ENCODE measurements at places on chromosomes 1 and 21.

DNA sequence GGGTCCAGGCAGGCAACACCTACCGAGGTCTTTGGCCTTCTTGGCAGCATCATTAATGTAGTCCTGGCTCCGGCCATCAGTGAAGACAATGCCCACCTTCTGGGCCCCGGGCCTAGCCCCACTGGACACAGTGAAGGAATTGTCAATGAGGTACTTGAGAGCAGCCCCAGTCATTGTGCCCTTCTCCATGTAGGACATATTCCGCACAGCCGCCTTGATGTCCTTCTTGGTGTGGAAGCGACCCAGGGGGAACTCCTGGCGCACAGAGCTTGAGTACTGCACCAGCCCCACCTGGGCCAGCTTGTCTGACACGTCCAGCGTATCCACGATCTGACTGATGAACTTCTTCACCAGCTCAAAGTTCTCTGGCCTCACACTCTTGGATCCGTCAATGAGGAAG lies 7.5 kb downstream of the MATN1 start:
- DNase-seq: no peak

- no peak for DNase-seq
These were observed 57.3 kb downstream of the MRPL37 start for GRCh38 chr1:54257346-54257620.

GRCh38 chr1:85351202-85351828 lies 74.9 kb upstream of the BCL10 start:
- no peak for DNase-seq

- no peak for DNase-seq
These were observed 650.7 kb downstream of the KIF26B start for GRCh38 chr1:245805532-245805931.

GRCh38 chr21:25409978-25410377 lies 197.3 kb downstream of the MRPL39 start:
- DNase-seq: no peak

GRCh38 chr21:15539376-15539775 lies 190.4 kb upstream of the USP25 start:
- peak; percentile 20 for DNase-seq

- DNase-seq: no peak
These were observed 4.1 kb upstream of the DNMT3L start for GRCh38 chr21:44265734-44266270.

GRCh38 chr1:154456631-154457030 lies 45.4 kb upstream of the TDRD10 start:
- DNase-seq: no peak

GRCh38 chr1:235910357-235911299 lies 43.9 kb upstream of the LYST start:
- DNase-seq: no peak

- no peak for DNase-seq
These were observed 9.8 kb downstream of the OVGP1 start for GRCh38 chr1:111417755-111418154.

DNA sequence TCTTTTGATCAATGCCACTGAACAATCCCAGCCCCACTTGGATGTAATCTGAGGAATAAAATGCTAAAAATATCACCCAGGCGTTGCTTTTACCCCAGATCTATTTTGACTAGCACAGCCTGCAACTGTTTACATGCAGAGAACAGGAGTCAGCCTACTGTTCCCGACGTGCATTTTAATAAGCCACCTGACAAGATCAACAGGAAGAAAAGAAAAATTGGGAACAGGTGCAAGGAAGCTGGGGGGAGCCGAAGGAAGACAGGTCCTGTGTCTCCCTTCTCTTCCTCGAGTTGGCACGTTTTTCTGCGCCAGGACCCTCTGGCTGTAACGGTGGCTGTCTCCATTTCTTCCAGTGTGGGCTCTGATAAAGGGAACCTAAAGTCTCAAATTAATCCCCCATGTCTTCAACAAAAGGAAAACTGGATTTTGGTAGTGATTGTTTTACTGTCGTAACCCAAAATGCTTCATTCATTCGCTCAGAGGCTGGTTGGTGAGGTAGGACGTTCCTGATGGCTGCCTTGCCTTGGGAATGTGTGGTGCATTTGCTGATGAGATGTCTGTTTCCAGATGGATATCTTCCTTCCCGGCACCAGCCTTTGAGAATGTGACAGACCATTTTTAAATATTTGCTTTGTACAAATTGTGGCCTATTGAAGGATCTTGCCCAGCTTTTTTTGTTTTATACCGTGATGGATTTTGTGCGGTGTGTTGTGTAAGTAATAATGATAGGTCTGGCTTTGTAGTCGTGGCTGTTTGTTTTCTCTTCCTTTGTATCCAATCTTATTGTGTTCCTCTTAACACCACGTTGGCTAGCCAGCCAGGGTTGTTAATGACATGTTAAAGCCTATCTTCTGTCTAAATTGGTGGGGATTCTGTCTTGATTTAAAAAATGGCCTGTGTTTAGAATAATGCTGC lies 117.5 kb downstream of the C1orf21 start:
- no peak for DNase-seq

- peak; percentile 74 for DNase-seq
These were observed 62.5 kb upstream of the TNFSF4 start for GRCh38 chr1:173269490-173270230.

GRCh38 chr1:47324682-47325081 lies 8.9 kb upstream of the CMPK1 start:
- DNase-seq: no peak

DNA sequence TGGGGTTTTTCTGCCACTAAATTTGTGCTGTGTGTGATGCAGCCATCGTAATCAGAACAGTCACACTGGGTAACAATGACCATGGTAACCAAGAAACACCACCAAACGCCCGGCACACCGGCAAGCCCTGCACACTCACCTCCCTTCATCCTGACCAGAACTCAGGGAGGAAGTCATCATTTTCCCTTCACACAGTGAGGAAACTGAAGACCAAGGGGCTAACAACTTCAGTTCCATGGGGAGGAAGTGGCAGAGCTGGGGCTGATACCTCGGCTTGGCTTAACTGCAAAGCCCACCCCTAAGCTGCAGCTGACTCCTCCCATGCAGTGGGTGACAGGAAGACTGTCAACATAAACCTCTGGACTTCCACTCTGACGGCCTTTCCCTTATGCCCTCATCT lies 69.3 kb upstream of the BCAR3 start:
- no peak for DNase-seq

- DNase-seq: no peak
These were observed 40.8 kb upstream of the A3GALT2 start for GRCh38 chr1:33361532-33362235.

DNA sequence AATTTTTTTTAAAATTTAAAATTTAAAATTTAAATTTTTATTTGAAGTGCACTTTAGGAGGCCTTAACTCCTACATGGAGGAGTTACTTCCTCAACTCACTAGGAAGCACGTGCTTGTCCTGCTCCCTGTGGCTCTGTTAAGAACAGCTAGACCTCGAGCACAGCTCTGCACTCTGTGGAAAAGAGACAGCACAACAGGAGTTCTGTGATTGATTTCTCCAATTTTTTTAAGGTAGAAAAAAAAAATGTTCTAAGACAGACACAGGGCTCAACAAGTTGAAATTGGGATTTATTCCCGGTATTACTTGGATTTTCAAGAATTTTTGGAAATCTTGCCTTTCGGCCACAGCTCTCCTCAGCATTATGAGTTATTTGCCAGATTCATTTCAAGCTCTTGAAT lies 356.6 kb upstream of the LYPLAL1 start:
- no peak for DNase-seq

DNA sequence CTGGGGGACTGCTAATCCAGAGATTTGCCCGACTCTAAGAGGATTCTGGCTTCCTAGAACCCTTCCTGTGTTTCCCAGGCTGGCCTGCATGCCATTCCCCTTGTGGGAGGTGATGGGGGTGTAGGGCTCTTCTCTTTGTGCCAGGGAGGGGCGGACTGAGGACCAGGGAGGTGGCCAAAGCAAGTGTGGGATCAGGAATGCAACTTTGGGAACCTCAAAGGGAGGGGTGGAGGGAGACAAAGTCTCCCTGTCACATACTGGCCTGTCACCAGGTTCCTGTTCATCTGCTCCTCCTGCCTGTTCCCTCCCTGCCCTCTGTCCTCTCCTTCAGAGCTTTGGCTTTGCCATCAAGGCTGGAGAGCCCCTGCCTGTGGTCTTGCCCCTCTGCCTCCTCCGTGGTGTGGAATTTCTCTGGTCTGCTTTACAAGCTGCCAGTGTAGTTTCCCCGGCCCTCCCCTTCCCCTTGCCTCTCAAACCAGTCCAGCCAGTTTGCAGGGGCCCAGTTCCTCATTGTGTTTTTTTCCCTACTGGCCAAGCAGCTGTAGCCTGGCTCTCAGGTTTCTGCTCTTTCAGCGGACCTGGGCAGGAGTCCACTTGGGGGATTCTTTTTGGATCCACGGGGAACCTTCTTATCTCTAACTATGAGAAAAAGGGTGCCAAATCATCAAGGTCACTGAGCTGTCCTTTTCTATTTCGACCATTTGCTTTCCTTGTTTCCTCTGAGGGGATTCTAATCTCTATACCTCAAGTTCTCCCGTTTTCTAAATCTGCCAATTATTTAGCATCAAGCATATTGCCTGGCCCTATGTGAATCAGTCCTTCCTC lies 1.8 kb downstream of the CGN start:
- DNase-seq: no peak

GRCh38 chr1:67839826-67840225 lies 6.6 kb upstream of the GNG12 start:
- DNase-seq: no peak

DNA sequence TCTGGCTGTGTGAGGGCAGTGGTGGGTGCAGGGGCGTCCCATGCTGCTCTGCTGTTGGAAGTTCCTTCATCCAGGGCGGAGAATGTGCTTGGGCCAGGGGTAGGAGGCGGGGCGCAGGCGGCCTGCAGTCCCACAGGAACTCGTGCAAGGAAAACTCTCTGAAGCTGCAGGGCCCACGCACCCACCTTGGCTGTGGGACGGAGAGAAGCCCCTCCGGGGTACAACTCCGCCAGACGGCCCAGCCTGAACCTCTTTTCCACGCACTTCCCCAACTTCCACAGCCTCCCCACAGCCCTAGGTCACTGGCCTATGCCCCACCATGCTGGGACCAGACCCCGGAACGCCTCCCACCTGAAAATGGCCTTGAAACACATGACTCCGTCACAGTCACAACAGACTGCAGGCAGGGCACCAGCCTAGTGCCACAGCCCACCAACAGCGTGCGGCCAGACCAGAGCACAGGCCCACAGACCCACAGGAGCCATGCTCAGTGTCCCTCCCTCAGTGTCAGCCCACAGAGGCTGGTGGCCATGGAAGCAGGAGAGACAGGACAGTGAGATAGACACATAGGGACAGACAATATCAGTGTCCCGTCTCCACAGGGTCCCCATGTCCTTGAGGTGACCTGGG lies 47.8 kb downstream of the WNT9A start:
- no peak for DNase-seq

DNA sequence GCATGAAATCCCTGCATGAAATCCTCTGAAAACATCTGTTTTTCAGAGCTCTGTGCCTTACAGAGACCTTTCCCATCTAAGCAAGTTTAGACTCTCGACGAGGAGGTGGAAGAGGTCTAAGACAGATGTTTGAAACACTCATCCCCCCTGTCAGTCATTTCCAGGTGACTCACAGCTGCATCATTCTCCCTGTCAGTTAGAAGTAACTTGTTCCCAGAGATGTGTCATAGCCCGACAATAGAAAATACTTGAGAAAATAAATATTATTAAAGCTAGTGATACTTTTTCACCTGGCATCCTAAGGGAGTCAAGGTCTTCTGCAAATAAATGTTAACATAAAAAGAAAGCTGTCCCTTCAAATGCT lies 41.6 kb upstream of the SEC16B start:
- no peak for DNase-seq

GRCh38 chr1:8439015-8439702 lies 121.2 kb downstream of the SLC45A1 start:
- peak; percentile 74 for DNase-seq

- DNase-seq: no peak
These were observed 41.2 kb upstream of the RAB4A start for GRCh38 chr1:229229721-229230139.

DNA sequence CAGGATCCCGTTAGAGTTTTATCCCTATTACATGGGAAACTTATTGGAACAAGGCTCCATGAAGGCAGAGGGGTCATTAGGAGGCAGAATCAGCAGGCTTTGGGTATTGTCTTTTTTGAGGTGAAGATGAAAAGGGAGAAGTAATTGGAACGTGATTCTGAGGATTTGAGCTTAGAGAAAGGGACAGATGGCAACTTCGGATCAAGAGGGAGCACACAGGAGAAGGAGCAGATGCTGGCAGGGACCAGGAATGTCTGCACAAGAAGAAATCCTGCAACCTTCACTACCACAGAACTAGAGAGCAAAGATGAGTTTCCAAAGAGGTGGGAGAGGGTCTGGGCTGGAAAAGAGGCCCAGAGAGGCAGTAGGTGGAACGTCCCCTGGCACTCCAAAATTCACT lies 202.8 kb downstream of the RRAGC start:
- DNase-seq: no peak

DNA sequence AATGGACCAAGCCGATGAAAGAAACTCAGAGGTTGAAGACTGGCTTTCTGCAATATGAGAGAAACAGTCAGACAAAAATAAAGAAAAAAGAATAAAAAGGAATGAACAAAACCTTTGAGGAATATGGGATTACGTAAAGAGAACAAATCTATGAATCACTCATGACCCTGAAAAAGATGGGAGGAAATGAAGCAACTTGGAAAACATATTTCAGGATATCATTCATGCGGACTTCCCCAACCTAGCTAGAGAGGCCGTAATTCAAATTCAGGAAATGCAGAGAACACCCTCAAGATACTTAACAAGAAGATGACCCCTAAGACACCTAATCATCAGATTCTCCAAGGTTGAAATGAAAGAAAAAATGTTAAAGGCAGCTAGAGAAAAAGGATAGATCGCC lies 705.3 kb upstream of the CHRM3 start:
- no peak for DNase-seq

DNA sequence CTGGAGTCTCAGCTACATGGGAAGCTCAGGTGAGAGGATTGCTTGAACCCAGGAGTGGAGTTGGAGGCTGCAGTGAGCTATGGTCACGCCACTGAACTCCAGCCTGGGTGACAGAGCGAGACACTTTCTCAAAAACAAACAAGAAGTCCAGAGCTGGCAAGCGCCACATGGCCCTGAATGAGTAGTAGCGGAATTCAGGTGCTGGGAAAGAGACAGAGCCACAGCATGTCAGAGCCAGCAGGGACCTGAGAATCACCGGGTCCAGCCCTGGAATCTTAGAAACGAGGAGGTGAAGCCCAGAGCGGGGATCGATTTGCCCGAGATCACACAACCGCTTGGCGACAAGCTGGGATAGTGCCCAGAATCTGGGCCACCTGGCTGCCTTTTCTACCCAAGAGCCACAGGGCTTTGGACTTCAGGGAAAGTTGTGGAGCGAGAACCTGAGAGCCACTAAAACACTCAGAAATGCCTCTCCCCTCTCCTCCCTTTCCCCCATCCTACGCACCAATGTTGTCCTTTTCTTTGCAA lies 9.8 kb downstream of the ARL8A start:
- no peak for DNase-seq

DNA sequence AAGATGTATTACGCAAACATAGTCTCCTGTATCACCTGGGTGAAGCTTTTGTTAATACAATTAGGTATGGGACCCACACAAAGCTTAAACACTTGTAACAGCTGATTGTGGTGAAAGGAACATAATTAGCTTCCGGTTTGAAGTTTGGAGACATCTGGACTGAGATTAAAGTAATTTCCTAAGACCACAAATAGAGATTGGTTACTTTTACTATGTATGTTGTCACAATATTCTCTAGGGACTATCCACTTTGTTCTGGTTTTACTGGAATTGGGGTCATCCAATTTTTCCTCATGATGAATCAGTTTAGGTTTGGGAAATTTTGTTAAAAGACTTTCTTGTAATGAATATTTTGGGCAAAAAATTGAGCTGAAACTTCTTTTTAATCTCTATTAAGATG lies 71.8 kb upstream of the SAMSN1 start:
- no peak for DNase-seq
